ENCODE measurements at places on chromosomes 2 and 18. TPM values are rescaled to one million over a fixed set of nuclear protein-coding genes. Genes with fewer than 3 reads are reported as not detected.

HOXD13 gene
- total RNA-seq = not detected

TUBA3E gene
- not detected for total RNA-seq

LCT gene
- total RNA-seq = not detected

ERFE gene
- 4.2 TPM for total RNA-seq

IL1B gene
- total RNA-seq = 0.45 TPM

CRACDL gene
- under 0.01 TPM for total RNA-seq

RAD51AP2 gene
- total RNA-seq = not detected

MAT2A gene
- total RNA-seq = 86.1 TPM

EPB41L3 gene
- 36.8 TPM for total RNA-seq

NEU4 gene
- total RNA-seq = not detected

GPATCH11 gene
- 4.8 TPM for total RNA-seq

CTAGE1 gene
- not detected for total RNA-seq

SLC14A1 gene
- 4.5 TPM for total RNA-seq

OBSL1 gene
- 32.0 TPM for total RNA-seq

MYCN gene
- not detected for total RNA-seq

GCG gene
- total RNA-seq = not detected

CCDC195 gene
- not detected for total RNA-seq

RFTN2 gene
- total RNA-seq = 3.7 TPM

CRYGB gene
- not detected for total RNA-seq

PTRHD1 gene
- 34.6 TPM for total RNA-seq

TLX2 gene
- total RNA-seq = 0.34 TPM

MAP2 gene
- 4.9 TPM for total RNA-seq

CNGA3 gene
- total RNA-seq = not detected

ACMSD gene
- total RNA-seq = not detected

TTC27 gene
- total RNA-seq = 20.7 TPM

SETBP1 gene
- total RNA-seq = 0.67 TPM

GFPT1 gene
- 16.5 TPM for total RNA-seq

CCDC121 gene
- total RNA-seq = 1.2 TPM

PELI1 gene
- total RNA-seq = 2.4 TPM

EPAS1 gene
- total RNA-seq = 23.0 TPM

SIX3 gene
- total RNA-seq = not detected

POTEC gene
- total RNA-seq = not detected

PPP1R1C gene
- 0.15 TPM for total RNA-seq

KHK gene
- total RNA-seq = 3.2 TPM

RAB17 gene
- total RNA-seq = under 0.01 TPM

CFAP65 gene
- total RNA-seq = not detected

GREB1 gene
- 0.17 TPM for total RNA-seq

ERBB4 gene
- total RNA-seq = not detected

GKN1 gene
- not detected for total RNA-seq

C2orf74 gene
- total RNA-seq = 22.5 TPM

TFCP2L1 gene
- total RNA-seq = under 0.01 TPM

ELOA2 gene
- total RNA-seq = not detected

SERPINB12 gene
- not detected for total RNA-seq

SIGLEC15 gene
- total RNA-seq = 0.67 TPM

PPIL3 gene
- 44.2 TPM for total RNA-seq

TBR1 gene
- not detected for total RNA-seq

FER1L5 gene
- total RNA-seq = 0.30 TPM

ABCG5 gene
- not detected for total RNA-seq

SLC4A5 gene
- total RNA-seq = under 0.01 TPM

SERPINB11 gene
- not detected for total RNA-seq

PNKD gene
- total RNA-seq = 64.2 TPM

CYP27A1 gene
- total RNA-seq = 15.9 TPM

GPBAR1 gene
- not detected for total RNA-seq

AGXT gene
- total RNA-seq = not detected
